Natural killer cell treated with Interleukin-12 subunit alpha and Interleukin-12 subunit beta and Interleukin-15 and Interleukin-18, amount 100 ng/mL, for 72 hours (primary cell): ENCODE measurements at places on chromosomes 1 and 21. TPM values are rescaled to one million over a fixed set of nuclear protein-coding genes. Genes with fewer than 3 reads are reported as not detected.

GRCh38 chr1:84122780-84123382 lies 21.2 kb upstream of the PRKACB start:
- peak; percentile 64 for DNase-seq

DNA sequence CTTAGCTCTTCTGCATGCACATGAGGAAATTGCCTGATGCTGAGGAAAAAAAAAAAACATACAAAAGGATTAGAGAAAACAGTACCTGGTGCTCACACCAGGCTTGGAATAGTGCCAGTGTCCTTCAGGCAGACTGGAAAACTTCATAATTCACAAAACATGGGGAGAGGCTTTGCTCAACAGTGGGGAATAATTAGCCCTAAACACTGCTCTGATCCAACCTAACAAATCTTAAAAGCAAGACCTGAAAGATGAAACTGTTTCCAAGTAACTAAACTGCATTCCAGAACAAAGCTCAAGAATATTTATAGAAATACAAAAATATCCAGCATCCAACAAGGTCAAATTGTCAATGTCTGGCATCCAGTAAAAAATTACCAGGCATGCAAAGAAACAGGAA lies 124.8 kb downstream of the AK5 start:
- DNase-seq: no peak

DNA sequence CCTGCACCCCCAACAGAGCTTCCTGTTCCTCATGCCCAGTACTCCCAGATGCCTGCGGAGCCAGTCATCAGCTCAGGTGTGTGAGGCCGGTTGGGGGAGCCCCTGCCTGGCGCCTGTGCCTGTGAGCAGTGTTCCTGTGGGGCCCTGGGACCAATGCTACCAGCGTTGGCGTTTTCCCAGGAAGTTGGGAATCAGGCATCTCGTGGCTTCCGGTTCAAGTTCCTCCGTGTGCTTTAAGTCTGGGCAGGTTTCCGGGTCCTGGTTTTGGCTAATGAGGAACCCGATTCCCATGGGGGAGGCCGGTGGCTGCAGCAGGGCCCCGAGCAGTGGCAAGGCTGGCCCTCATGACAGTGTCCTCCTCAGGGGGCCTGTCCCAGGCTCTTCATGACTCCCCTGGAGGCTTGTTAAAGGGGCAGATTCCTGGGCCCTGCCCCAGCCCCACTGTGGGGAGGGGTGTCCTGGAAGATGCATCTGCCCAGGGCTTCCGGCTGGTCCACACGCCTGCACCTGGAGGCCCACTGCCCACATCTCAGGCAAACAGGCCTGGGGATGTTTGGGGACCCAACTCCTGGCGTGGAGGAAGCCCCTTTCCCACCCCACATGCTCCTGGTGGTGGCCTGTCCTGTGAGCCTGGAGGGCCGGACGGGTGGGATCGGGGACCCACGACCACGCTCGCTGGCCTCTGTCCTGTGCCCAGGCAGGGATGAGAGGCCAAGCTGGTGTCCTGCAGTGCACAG lies 26.2 kb downstream of the TP73 start:
- DNase-seq: peak; percentile 49

GRCh38 chr1:165352442-165353293 lies 3.8 kb downstream of the LMX1A start:
- DNase-seq: no peak

GRCh38 chr21:26171258-26172100 lies 909 bp upstream of the APP start:
- DNase-seq: no peak

- DNase-seq: no peak
Observed at GRCh38 chr1:246309247-246309884, 197.7 kb downstream of the SMYD3 start.

The TEKT2 gene
- not detected for total RNA-seq

The HSD3B1 gene
- not detected for total RNA-seq

The CBS gene
- 4.7 TPM for total RNA-seq

The KRTAP20-3 gene
- not detected for total RNA-seq

The C4BPB gene
- total RNA-seq: 0.38 TPM

The HUNK gene
- total RNA-seq: not detected
